ENCODE measurements at places on chromosomes 6 and 20. TPM values are rescaled to one million over a fixed set of nuclear protein-coding genes. Genes with fewer than 3 reads are reported as not detected.

Gene EFCAB8
- total RNA-seq: 0.30 TPM

- peaks cover 94% of the 10 kb centered on the region for H3K4me1 ChIP-seq
- H3K4me3 ChIP-seq: peak overlapping the region; percentile 84
- peak; percentile 93 for DNase-seq
- H3K27me3 ChIP-seq: no peaks in the 10 kb centered on the region
- peak overlapping the region; percentile 100 for H3K27ac ChIP-seq
These were observed 16.1 kb upstream of the SERPINB1 start for GRCh38 chr6:2857580-2858337.

DNA sequence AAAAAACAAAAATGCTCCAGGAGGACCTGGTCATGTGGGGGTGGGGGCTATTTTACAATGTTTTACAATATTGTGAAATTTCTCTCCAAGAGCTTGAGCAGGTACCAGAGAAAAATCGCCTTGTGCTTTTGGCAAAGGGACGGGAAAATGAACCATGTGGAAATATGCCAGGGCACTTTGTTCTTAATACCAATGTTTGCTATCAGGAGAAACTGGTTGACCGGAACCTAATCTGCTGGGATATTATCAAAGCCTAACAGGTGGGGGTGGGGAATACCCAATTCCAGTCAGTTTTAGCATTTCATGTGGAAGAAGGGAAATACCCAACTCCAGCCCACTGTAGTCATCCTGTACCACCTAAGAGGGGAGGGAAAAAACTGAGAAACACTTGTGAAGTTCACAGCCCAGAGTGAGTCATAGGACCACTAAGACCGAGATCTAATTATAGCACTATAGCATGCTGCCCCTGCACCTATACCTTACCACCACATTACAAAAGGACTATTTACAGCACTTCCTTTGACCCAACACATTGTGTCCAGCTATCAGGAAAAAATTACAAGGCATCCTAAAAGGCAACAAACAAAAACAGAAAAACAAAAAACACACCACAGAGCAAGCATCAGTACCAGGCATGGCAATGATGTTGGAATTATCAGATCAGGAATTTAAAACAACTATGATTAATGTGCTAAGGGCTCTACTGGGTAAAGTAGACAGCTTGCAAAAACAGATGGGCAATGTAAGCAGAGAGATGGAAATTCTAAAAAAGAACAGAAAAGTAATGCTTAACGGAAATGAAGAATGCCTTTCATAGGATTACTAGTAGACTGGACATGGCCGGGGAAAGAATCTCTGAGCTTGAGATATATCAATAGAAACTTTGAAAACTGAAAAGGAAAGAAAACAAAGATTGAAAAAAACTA, 84.1 kb upstream of the POPDC3 start:
- DNase-seq: no peak
- H3K27ac ChIP-seq: no peak overlapping the region
- peaks cover 2% of the 10 kb centered on the region for H3K4me1 ChIP-seq
- H3K4me3 ChIP-seq: no peak overlapping the region

DNA sequence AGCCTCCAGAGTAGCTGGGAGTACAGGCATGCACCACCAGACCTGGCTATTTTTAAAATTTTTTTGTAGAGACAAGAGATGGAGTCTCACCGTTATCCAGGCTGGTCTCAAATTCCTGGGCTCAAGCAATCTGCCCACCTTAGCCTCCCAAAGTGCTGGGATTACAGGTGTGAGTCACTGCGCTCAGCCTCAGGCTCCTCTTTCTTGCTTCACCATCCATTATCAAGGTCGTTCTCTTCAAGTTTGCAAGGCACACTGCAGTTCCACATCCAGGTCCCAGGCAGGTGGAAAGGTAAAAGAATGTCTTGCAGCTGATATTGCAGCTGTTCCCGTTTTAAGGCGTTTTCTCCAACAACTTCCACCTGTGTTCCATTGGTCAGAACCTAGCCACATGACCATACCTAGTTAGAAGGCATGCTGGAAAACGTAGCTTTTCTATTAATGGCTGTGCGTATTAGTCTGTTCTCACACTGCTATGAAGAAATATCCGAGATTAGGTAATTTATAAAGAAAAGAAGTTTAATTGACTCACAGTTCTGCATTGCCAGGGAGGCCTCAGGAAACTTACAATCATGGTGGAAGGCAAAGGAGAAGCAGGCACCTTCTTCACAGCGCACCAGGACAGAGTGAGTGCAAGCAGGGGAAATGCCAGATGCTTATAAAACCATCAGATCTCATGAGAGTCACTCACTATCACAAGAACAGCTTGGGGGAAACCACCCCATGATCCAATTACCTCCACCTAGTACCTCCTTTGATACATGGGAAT, 51.7 kb downstream of the PCNA start:
- no peak overlapping the region for H3K27ac ChIP-seq
- H3K4me1 ChIP-seq: peaks cover 8% of the 10 kb centered on the region

- DNase-seq: no peak
- no peak overlapping the region for H3K4me3 ChIP-seq
- no peaks in the 10 kb centered on the region for H3K4me1 ChIP-seq
These were observed 45.1 kb downstream of the OR2B6 start for GRCh38 chr6:28002161-28002560.

GRCh38 chr6:4751823-4752464, 24.3 kb upstream of the CDYL start:
- H3K27me3 ChIP-seq: peaks cover 18% of the 10 kb centered on the region
- H3K4me1 ChIP-seq: no peaks in the 10 kb centered on the region
- no peaks in the 10 kb centered on the region for H3K36me3 ChIP-seq

- no peak overlapping the region for H3K27ac ChIP-seq
- peaks cover 6% of the 10 kb centered on the region for H3K36me3 ChIP-seq
- no peaks in the 10 kb centered on the region for H3K27me3 ChIP-seq
- no peaks in the 10 kb centered on the region for H3K4me1 ChIP-seq
- no peak overlapping the region for H3K4me3 ChIP-seq
- no peak for DNase-seq
These were observed 60.6 kb downstream of the TXLNB start for GRCh38 chr6:139231206-139231605.

- H3K36me3 ChIP-seq: peaks cover 7% of the 10 kb centered on the region
- no peak overlapping the region for H3K4me3 ChIP-seq
- H3K27me3 ChIP-seq: no peaks in the 10 kb centered on the region
These were observed 21.0 kb upstream of the IFNGR1 start for GRCh38 chr6:137240168-137240567.

GRCh38 chr6:152298055-152298647, 339.0 kb downstream of the SYNE1 start:
- no peak overlapping the region for H3K27ac ChIP-seq
- H3K4me3 ChIP-seq: no peak overlapping the region
- H3K27me3 ChIP-seq: no peaks in the 10 kb centered on the region

- no peaks in the 10 kb centered on the region for H3K4me1 ChIP-seq
- no peak overlapping the region for H3K4me3 ChIP-seq
- no peak for DNase-seq
- H3K36me3 ChIP-seq: no peaks in the 10 kb centered on the region
- no peaks in the 10 kb centered on the region for H3K27me3 ChIP-seq
These were observed 191.3 kb upstream of the FOXA2 start for GRCh38 chr20:22775671-22776139.

DNA sequence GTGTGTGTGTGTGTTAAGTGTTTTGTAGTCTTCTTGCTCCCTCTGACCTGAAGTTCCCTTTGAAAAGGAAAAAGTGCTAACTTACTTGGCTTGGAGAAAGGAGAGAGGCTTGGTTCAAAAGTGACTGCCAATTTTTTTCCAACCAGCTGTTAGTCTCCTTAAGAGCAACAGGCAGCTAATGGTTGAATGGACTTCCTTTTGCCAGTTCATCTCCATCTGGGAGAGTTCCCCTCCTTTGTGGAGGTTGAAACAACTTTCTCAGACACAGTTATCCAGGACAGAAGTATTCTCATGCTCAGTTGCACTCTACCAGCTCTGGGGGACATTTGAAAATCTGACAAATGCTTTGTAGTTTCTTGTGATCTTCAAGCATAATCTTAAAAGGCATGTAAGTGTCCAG, 4.5 kb downstream of the RIPOR2 start:
- peak overlapping the region; percentile 95 for H3K4me3 ChIP-seq
- no peak for DNase-seq
- peak overlapping the region; percentile 97 for H3K27ac ChIP-seq
- H3K27me3 ChIP-seq: peaks cover 3% of the 10 kb centered on the region
- peaks cover 52% of the 10 kb centered on the region for H3K36me3 ChIP-seq
- H3K4me1 ChIP-seq: peaks cover 83% of the 10 kb centered on the region

DNA sequence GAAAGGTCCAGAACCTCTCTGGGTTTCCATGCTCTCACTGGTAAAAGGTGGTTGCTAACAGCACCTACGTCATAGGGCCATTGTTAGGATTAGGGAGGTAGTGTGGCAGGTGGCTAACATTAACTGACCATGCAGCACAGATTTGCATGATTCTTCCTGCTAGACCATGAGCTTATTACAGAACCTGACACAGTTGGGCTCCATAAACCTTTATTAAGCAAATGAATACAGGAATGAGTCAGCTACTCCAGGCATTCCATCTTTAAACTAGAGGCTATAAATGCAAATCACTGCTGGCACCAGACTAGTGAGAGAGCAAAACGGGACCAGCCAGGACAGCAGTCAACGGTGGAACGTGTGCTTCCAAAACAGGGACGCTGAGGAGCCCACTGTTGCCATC, 440.1 kb downstream of the PTPRT start:
- H3K4me1 ChIP-seq: no peaks in the 10 kb centered on the region
- no peak for DNase-seq
- H3K27ac ChIP-seq: no peak overlapping the region
- no peaks in the 10 kb centered on the region for H3K36me3 ChIP-seq
- no peaks in the 10 kb centered on the region for H3K27me3 ChIP-seq
- no peak overlapping the region for H3K4me3 ChIP-seq

DNA sequence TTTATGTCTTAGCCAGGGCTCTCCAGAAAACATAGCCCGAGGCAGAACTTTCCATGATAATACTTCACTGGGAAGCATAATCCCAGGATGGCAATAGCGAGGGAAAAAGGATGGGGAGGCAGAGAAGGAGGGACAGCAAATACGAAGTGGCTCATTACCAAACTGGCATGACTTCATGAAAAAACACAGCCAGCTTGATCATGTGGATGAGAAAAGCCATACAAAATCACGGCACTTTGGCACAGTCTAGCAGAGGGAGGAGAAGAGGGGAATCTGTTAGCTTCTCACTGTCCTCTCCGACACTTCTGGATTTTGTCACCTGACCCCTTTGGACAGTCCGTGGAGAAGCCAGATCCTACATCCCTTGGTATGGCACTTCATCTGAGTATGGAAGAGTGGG, 212.5 kb upstream of the GRIK2 start:
- no peaks in the 10 kb centered on the region for H3K27me3 ChIP-seq
- DNase-seq: no peak
- no peak overlapping the region for H3K4me3 ChIP-seq
- H3K36me3 ChIP-seq: no peaks in the 10 kb centered on the region
- no peaks in the 10 kb centered on the region for H3K4me1 ChIP-seq
- H3K27ac ChIP-seq: no peak overlapping the region

GRCh38 chr20:61499859-61500554, 247.9 kb downstream of the CDH4 start:
- H3K4me3 ChIP-seq: no peak overlapping the region
- no peaks in the 10 kb centered on the region for H3K4me1 ChIP-seq
- DNase-seq: no peak
- H3K27me3 ChIP-seq: no peaks in the 10 kb centered on the region
- no peak overlapping the region for H3K27ac ChIP-seq

DNA sequence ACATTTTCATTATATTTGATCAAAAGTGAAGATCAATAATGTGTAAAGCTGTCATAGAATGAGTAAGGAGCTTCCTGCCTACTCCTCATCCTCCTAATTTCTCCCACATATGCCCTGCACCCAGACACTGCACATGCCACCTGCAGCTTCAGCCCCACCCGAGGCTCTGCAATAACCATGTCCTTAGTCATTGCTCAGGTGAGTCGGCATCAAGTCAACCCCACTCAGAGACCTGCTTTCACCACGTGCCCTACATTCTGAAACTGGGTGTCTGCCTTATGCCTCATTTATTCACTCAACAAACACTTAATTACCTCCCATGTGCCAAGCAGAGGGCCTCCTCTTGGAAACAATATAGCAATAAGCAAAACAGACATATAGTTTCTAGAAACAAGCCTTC, 15.4 kb upstream of the TNFAIP3 start:
- peaks cover 11% of the 10 kb centered on the region for H3K36me3 ChIP-seq
- no peak for DNase-seq
- H3K27ac ChIP-seq: no peak overlapping the region
- no peaks in the 10 kb centered on the region for H3K27me3 ChIP-seq
- peaks cover 2% of the 10 kb centered on the region for H3K4me1 ChIP-seq

Data from activated CD8-positive, alpha-beta memory T cell treated with anti-CD3 and anti-CD28 coated beads, Interleukin-2, amount 10 ng/mL, durations not matched to agents 7 days and 5 days (primary cell).